ENCODE measurements at places on chromosomes 12 and 14.

DNA sequence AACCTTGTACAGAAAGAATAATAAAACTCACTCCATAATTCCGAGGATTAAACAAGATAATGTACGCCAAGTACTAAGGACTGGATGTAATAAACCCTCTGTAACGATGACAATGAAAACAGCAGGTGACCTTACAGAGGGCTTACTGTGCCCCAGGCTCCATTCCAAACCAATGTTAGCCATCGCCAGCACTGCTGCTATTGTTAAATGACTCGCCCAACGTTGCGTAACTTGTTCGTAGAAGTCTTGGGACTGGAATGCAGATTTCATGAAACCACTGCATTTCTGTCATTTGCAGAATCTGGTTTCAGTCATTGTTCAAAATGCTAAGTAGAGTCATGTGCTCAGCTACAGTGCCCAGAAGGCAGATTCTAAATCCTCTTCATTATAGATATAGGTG, 728 bp upstream of the STON2 start:
- peak; percentile 97 for DNase-seq

DNA sequence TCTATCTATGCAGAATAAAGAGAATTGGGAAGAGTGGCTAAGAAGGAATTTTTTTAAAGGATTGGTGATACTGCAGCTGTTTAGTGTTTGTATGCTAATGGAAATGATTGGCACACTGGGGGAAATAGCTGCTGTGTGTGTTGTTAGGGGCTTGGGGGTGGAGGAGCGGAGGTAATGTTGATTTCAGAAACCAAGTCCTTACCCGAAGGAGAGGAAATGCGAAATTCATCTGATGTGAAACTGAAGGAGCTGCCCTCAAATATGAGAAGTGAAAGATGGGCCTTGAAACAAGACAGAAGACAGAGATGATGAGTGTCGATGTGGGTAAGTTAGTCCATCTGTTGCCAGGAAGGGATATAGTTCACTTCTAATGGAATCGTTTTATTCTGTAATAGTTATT, 21.2 kb upstream of the RNASE12 start:
- DNase-seq = no peak

GRCh38 chr12:54259194-54260011, 20.5 kb downstream of the CBX5 start:
- peak; percentile 94 for DNase-seq

DNA sequence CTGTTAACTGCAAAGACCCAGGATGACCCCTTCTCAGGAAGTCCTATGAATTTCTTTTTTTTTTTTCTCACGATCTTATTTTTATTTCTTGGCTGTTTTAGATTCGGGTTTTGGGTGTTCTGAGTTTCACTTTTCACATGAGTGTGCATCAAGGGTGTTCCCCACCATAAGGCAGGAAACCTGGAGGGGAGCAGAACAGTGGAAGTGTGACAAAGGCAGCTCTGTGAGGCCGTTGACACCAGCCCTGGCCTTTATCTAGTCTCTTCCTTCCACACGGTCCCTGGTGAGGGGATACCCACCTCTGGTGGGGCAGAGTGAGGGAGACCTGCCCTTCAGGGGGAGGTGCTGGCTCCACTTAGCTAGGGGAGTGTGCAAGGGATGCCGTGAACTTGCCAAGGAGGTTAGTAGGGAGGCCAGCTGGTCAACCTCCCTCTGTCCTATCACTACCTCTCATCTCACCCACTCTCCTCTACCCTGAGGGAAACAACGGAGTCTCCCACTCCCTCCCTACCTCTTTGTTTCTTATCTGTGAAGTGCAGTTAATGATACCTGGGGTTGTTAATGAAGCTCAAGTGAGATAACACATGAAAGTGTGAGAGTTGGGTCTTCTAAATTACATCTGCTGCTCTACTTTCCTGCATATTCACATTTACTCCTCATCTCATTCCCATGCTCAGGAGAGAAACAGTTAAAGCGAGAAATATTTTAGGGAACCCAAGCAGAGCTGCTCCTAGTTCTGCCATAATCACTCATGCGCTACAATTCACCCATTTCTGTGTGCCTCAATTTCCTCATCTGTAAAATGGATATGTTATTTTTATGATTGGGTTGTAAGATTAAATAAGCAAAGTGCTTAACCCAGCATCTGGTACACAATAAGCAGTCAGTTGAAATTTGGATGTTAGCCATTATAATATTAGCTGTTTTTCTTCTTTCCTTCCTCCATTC, 4.4 kb upstream of the GALNT6 start:
- no peak for DNase-seq

- DNase-seq = no peak
These were observed 360 bp upstream of the SLC35F4 start for GRCh38 chr14:57866199-57866705.

DNA sequence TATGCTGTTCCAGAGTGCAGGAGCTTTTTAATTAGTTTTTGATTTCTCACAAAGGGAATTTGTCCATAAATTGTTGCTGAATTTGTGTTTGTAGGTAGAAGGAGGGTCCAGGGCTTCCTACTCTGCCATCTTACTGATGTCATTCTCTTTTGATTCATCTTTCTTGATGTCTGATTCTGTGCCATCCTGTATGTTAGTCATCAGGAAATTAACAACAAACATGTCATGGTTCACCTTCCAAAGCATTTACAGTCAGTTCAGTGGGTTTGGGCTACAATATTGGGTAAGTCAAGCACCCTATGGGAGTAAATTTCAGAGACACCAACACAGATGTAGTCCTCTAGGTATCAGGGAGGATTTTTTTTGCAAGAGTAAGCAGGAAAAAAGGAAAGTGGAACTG, 135.2 kb upstream of the SLC38A2 start:
- no peak for DNase-seq
